ENCODE measurements at places on chromosomes 1 and 21. TPM values are rescaled to one million over a fixed set of nuclear protein-coding genes. Genes with fewer than 3 reads are reported as not detected.

The RSPO1 gene
- 4.3 TPM for total RNA-seq

The ETV3L gene
- total RNA-seq, result not detected

- DNase-seq, result peak; percentile 78
These were observed 20.6 kb downstream of the RUNX3 start for GRCh38 chr1:24909388-24909898.

DNA sequence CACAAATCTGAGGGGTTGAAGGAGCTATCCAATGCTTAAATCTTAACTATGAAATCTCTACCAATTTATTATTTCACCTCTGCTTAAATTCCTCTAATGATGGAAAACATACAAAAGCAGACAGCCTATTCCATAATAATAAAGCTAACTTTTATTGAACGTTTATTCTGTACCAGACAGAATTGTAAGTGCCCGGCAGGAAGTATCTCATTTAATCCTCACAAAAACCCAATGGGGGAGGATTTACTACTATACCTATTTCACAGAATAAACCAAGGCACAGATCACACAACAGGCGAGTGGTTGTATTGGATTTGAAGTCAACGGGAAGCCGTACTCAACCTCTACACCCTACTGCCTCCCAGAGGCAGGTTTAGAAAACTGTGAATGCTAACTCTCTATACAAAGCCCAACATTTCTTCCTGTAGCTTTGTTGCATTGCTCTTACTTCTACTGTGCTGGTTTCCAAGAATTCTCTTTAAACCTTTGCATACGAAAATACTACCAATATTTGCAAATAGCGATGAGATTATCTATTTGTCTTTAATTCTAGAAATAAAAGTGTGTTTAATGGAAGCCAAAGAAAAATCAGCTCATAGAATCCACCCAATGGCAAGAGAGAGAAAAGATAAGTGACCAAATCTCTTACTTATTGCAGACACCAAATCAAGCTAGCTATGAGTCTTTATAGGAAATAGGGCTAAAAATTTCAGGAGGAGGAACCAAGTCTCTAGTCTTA, 33.5 kb upstream of the C1orf53 start:
- DNase-seq, result no peak

- DNase-seq, result no peak
These were observed 1.8 kb downstream of the WNT3A start for GRCh38 chr1:228008391-228009115.

- peak; percentile 59 for DNase-seq
These were observed 474.5 kb downstream of the PTPRC start for GRCh38 chr1:199113265-199113869.

GRCh38 chr1:205232127-205232820, 4.5 kb downstream of the TMCC2 start:
- DNase-seq, result no peak

DNA sequence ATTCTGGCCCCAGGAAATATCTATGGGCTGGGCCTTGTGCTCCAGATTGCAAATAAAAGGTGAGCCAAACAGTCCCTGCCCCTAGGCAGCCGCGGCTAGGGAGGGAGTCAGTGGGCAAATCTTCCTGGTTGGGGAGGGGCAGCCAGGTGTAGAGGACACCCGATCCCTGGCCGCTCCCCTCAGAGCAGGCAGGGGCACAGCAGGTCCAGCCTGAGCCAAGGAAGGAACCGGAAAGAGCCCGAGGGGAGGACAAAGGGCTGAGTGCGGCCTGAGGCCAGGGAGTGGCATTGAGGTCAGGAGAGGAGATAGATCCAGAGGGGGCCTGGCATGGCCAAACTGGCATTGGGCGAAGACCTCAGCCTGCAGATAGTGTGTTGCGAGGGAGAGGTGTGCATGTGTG, 36.6 kb upstream of the ARF1 start:
- DNase-seq, result peak; percentile 55

GRCh38 chr1:83882906-83883305, 116.0 kb downstream of the TTLL7 start:
- peak; percentile 46 for DNase-seq

GRCh38 chr1:5834477-5835178, 157.6 kb downstream of the NPHP4 start:
- no peak for DNase-seq

The GJB3 gene
- 0.80 TPM for total RNA-seq

- no peak for DNase-seq
These were observed 194.8 kb downstream of the EIF4G3 start for GRCh38 chr1:20981915-20982314.

DNA sequence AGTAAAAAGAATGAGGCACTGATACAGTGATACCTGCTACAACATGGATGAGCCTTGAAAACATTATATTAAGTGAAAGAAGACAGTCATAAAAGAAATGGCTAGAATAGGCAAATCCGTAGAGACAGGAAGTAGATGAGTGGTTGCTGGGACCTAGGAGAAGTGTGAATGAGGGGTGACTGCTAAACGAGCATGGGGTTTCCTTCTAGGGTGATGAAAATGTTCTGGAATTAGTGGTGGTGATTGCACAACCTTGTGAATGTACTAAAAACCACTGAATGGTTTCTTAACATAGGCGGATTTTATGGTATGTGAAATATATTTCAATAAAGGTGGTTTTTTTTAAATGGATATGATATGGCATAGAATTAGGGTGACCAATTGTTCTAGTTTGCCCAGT, 12.6 kb upstream of the SERINC2 start:
- DNase-seq, result no peak

The PTPN7 gene
- 8.5 TPM for total RNA-seq

DNA sequence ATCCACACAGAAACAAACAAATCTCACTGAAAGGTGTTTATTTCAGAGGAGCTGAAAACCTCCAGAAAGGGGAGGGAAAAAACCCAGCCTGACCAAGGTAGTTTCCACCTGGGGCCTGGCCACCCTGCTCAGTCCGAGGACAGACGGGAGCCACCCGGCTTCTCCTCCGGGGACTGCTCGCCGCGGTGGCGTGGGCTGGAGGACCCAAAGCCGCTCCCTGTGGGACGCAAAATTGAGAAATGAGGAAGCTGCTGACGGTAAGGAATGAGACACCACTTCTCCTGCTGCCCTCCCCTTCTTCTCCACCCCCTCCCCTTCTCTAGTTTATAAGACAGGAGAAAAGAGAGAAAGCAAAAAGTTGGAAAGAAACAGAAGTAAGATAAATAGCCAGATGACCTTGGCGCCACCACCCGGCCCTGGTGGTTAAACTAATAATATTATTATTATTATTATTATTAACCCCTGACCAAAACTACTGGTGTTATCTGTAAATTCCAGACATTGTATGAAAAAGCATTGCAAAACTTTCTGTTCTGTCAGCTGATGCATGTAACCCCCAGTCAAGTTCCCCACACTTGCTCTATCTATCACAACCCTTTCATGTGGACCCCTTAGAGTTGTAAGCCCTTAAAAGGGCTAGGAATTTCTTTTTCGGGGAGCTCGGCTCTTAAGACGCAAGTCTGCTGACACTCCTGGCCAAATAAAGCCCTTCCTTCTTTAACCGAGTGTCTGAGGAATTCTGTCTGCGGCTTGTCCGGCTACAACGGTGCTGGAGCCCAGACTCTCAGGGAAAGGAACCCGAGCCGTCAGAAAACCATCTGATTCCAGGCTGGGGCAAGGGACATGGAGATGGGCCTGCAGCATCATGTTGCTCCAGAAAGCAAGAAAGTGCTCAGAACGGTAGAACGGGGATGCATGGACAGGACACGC, 12.5 kb downstream of the ITGB2 start:
- peak; percentile 84 for DNase-seq

The RGS16 gene
- 14.6 TPM for total RNA-seq

DNA sequence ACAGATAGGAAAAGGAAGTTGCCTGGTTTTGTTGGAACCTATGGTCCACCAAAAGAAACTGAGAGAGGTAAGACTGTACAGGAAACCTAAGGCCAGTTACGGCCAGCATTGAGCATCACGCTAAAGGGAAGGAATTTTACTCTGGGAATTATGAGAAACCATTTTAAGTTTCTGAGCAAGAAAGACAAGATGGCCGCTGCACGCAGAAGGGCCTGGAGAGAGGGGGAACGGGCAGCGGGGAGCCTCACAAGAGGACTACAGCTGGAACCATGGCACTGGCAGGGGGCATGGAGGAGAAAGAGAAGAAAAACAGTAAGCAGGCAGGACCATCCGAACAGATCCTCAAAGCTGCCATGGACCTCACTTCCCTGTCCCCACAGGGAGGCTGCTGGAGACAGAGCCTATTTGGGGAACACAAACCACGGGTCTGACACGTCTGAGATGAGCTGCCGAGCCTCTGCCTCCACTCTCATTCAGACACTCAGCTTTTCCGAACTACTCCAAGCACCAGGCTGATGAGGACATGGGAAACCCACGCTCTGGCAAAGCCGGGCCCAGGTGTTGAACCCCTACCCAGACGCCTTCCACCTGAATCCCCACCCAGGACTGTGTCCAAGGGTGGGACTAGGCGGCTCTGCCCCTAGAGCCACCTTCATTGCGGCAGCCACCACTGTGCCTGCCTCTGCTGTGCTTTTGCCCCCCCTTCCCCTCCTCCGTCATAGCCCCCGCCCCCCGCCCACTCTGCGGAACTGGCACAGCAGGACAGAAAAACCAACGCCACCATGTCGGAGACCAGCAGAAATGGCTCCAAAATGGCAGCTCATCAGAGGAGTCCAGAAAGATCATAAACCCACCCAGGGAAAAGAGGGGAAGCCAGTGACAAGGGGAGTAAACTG, 69.0 kb downstream of the CD46 start:
- DNase-seq, result no peak

GRCh38 chr1:47681735-47682134, 243.9 kb downstream of the FOXD2 start:
- no peak for DNase-seq

DNA sequence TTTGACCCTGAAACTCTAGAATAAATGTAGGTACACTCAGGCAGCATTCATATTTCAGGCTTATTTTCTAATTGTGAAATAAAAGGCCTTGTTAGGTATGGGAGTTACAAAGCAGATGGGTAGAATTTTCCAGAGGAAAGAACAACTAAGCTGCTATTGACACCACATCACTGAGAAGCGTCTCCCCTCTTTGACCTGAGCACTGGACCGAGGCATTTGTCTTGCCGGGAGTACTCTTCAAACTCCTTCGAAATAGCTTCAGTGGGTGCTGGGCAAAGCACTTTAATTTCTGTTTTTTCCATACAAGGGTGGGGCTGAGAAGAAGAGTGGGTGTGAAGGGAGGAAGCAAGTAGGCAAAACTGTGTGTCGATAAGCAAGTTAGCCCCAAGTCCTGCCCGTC, 36.4 kb downstream of the ABCA4 start:
- DNase-seq, result no peak

All from lower lobe of right lung (tissue), 2 donors.